H54 (cell line): ENCODE measurements at places on chromosomes 16 and 17.
A peak's percentile ranks its signal among the peaks of the same experiment; 100 is the strongest.

DNA sequence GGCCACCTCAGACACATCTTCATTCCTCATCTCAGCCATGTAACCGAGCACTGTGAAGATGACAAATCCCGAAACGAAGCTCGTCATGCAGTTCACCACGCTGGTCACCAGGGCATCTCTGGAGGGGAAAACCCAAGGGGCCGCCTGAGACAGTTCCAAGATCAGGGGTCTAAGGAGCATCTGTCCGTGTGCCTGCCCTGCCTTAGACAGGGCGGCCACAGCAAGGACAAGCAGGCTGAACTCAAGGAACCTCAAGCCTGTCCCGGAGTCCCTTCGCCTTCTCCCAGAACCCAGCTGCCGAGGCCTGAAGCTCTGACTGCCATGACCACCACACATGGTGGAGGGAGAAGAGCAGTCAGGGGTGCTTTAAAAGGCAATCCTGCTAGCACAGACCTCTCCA lies 22.7 kb downstream of the SLC6A4 start:
- no peak for DNase-seq

GRCh38 chr16:57049678-57050077 lies 42.7 kb upstream of the CPNE2 start:
- no peak for DNase-seq

DNA sequence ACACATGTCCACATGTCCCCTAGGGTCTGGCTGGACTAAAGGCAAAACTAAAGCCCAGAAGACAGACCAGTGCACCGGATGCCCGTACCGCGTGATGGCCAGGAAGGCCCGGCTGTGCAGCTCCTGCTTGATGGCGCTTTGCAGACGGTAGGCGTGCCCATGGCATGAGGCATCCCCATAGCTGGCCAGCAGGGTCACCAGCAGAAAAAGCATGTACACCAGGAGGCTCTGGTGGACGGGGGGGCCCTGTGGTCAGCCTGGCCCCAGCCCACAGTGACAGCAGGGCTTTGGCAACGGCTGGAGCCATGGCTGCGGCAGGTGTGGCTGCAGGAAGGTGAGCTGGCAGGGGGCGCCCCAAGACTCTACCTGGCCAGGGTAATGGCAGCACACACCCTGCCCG lies 42.8 kb downstream of the PKD1 start:
- no peak for DNase-seq

DNA sequence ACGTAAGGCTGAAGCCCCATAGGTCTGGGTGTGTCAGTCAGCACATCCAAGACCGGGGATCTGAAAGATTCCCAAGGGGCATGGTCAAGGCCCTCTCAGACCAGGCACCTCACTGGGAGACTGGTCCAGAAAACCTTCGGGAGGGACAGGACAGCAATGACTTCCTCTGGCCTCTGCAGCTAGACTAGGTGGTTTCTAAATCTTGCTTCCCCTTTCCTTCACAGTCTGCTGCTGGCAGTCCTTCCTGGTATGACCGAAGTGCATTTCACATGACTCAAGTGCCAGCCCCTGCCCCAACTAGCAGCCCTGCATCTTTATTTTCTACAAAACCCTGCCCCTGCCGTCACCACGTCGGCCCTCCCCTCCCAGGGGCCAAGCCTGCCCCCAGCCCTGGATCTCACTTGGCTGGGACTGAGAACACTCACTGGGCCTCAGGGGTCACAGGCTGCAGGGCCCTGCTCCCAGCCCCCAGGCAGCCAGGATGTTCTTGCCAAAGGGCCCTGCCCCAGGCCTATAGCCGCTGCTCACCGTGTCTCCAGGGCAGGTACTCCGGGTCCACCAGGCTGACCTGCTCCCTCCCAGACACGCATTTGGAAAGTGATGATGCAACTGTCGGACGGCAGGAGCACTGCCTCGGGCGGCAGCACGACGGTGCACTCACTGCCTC lies 18.3 kb downstream of the POLR3K start:
- no peak for DNase-seq

- DNase-seq, result no peak
Measured at GRCh38 chr17:62899361-62899760, 66.7 kb upstream of the TANC2 start.

- DNase-seq, result no peak
Measured at GRCh38 chr17:75191584-75191983, 8.8 kb upstream of the SUMO2 start.

GRCh38 chr16:1096169-1097082 lies at the start of gene C1QTNF8:
Gene C1QTNF8, minus strand, starts transcription at chr16:1096244. Its CDS starts 1,322 bp downstream, at chr16:1094922.
- DNase-seq, result no peak

GRCh38 chr17:78992542-78993212 lies 13.0 kb upstream of the LGALS3BP start:
- no peak for DNase-seq

DNA sequence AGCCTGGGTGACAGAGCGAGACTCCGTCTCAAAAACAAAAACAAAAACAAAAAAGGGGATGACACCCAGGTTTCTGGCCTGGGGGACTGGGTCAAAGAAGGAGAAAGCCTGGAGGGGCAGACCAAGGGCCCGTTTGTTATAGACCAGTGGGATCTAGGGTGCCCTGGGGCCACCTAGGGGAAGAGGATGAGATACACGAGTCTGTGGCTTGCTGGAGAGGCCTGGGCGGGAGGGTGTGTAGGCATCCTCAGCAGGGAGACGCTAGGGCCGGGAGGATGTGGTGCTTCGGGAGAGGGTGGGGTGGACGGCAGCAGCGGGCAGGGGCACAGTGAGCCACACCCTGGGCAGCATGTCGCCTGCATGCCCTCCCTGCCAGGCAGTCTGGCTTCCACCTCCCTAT lies 17.1 kb upstream of the CRK start:
- no peak for DNase-seq

GRCh38 chr17:56918916-56919315 lies 5.1 kb upstream of the TRIM25 start:
- no peak for DNase-seq

DNA sequence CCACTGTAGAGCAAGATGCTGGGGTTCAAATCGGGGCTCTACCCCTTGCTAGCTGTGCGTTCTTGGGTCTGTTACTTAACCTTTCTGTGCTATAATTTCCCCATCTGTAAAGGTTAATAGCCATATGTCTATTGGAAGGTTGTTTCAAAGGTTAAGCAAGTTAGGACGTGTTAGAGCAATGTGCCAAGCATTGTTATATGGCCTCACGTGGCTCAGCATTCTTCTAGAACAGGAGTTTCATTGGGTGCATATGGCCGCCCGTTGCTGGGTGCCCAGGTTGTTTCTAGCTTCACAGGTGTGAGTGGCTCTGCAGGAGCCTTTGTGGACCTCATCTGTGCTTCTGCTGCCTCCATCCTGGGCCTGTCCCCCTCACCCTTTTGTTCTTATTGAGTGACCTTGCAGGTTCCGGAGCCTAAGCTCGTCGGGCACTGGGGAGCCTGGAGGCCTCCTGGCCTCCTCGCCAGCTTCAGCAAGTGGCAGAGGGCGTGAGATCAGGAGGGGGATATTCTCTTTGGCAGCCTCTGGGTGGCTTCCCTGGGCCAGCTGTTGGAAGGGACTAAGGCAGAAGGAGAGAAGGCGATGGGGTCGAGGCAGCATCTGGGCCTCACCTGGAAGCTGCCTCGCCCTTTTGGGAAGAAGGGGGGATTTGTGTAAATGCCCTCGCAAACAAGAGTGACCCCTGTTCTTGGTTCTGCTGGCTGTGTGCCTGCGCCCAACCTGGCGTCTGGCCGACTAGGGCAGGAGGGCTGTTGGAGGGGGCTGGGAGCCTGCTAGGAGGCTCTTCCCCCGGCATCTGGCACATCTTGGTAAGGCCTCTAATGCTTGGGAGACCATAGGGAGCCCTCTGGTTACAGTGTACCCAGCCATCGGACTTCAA lies 80.2 kb upstream of the CIBAR2 start:
- no peak for DNase-seq

DNA sequence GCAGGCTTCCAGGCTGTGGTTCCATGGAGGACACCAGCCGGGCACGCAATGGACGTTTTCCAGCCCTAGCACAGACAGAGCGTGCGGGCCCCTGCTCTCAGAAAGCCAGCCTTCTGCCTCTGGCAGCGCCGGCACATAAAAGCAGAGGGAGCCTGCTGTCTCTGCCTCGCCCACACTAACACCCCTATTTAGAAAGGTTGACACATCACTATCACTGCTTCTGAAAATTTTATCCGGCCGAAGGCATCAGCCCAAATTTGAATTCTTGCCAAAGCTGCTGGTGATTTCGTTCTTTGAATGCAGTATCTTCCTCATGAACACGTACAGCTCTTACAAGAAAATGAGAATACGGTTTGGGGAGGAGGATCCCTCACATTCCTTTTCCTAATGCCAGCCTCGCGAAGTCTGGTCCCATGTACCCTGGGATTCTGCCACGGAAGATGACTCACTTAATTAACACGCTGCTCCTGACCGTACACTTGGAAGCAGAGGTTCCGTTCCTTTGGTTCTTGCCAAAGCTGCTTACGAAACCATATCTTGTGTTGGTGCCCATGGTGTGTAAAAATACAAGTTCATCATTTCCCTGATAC lies 1.3 kb upstream of the RAB11FIP3 start:
- peak; percentile 92 for DNase-seq

GRCh38 chr16:26963109-26963508 lies 103.6 kb upstream of the C16orf82 start:
- peak; percentile 9 for DNase-seq

DNA sequence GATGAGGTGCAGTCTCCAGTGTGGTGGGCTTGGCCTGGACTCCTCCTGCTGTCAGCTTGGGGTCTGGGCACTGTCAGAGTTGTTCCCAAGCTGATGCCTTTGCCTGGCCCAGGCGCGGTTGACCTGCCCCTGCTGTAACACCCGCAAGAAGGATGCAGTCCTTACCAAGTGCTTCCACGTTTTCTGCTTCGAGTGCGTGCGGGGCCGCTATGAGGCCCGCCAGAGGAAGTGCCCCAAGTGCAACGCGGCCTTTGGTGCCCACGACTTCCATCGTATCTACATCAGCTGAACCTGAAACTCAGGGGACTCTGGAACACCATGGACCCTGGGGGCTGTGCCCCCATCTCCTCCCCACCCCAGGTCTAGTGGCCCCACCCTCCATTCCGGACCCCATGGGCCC lies 11.7 kb downstream of the RNF40 start:
- DNase-seq, result no peak

- no peak for DNase-seq
Measured at GRCh38 chr16:87195161-87195560, 122.0 kb downstream of the C16orf95 start.

- no peak for DNase-seq
Measured at GRCh38 chr16:59216291-59216690, 482.2 kb upstream of the GOT2 start.

DNA sequence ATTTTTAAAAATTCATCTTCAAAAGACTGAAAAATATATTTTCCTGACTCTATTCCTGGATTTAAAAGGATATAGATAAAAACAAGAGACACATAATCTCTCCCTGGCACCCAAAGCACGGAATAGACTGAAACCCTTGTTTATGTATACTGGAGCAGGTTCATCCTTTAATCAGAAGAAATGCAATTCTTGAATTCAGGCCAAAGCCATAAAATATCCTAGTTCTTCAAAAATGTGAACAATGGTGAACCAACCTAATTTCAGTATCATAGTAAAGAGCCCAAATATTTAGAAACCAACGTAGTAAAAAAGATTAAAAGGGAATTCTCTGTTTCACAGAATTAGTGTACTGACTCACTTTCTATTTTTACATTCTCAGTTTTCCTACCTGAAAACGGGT lies 188.5 kb upstream of the C17orf78 start:
- no peak for DNase-seq

GRCh38 chr16:12458591-12459358 lies 344.9 kb downstream of the CPPED1 start:
- DNase-seq, result no peak

DNA sequence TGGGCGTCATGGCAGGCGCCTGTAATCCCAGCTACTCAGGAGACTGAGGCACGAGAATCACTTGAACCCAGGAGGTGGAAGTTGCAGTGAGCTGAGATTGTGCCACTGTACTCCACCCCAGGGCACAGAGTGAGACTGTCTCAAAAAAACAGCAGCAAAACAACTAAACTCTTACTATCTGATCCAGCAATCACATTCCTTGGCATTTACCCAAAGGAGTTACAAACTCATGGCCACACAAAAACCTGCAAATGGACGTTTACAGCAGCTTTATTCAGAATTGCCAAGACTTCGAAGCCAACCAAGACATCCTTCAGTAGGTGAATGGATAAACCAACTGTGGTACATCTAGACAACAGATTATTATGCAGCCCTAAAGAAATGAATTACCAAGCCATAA lies 4.0 kb downstream of the SIAH1 start:
- no peak for DNase-seq

DNA sequence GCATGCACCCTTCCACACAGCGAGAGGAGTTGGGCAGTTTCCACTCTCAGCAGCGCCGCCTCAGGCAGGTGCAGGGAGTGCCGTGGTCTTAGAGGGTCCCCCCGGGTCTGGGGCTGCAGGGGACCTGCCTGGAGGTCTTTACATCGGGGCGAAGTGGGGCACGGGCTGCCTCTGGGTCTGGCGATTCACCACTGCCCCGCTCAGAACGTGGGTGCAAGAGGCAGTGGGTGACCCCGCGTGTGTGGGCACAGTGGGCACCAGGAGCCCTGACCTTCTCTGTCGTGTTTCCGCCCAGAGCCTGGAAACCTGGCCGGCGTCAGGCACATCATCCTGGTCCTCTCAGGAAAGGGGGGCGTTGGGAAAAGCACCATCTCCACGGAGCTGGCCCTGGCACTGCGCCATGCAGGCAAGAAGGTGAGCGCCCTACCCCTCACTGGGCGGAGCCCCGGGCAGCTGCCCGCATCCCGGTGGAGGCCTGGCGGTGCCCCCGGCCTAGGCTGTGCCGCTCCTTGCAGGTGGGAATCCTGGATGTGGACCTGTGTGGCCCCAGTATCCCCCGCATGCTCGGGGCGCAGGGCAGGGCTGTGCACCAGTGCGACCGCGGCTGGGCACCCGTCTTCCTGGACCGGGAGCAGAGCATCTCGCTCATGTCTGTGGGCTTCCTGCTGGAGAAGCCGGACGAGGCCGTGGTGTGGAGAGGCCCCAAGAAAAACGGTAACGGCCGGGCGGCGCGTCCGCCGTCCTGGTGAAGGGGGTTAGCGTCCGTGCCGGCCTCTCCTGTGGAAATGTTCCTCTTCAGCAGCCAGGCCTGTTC lies 3.7 kb downstream of the NUBP2 start:
- DNase-seq, result no peak

GRCh38 chr16:22207715-22208360 lies 1.8 kb downstream of the EEF2K start:
- DNase-seq, result no peak

- DNase-seq, result no peak
Measured at GRCh38 chr17:19935169-19935568, 42.5 kb downstream of the AKAP10 start.

DNA sequence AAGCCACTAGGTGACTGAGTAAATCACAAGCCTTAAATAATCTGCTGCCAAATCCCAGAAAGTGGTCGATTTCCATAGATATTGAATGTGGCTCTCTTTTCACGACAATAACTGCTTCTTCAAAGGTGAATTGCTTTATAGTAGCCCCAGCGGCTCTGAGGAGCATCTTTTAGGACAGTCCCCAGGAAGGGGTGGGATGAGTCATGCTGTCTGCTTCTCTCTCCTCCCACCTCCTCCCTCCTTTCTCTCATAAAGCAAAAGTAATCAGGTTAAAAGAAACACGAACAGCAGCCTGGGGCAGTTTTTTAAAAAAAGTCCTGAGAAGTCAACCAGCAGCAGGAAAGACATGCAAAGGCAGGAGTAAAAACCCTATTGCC lies 1.8 kb downstream of the KIAA0513 start:
- DNase-seq, result peak; percentile 35
